GDM1 (cell line): ENCODE measurements at places on chromosomes 3 and 15.
A peak's percentile ranks its signal among the peaks of the same experiment; 100 is the strongest.

DNA sequence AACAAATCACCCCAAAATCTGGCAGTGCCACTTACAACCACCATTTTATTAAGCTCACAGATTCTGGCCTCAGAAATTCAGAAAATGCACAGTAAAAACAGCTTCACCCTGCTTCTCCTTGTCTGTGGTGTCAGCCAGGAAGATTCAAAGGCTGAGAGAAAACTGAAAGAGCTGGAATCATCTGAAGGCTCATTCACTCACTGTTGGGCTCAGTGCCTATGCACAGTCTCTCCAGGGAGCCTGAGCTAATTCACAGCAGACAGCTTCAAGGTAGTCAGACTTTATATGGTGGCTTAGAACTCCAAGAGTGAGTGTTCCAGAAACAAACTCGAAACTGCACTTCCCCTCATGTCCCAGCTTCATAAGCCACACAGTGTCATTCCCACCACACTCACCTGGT is 16.5 kb upstream of the PLOD2 start:
- DNase-seq = no peak

- no peak for DNase-seq
Measured at GRCh38 chr3:82816086-82816485, 1054.6 kb upstream of the GBE1 start.

DNA sequence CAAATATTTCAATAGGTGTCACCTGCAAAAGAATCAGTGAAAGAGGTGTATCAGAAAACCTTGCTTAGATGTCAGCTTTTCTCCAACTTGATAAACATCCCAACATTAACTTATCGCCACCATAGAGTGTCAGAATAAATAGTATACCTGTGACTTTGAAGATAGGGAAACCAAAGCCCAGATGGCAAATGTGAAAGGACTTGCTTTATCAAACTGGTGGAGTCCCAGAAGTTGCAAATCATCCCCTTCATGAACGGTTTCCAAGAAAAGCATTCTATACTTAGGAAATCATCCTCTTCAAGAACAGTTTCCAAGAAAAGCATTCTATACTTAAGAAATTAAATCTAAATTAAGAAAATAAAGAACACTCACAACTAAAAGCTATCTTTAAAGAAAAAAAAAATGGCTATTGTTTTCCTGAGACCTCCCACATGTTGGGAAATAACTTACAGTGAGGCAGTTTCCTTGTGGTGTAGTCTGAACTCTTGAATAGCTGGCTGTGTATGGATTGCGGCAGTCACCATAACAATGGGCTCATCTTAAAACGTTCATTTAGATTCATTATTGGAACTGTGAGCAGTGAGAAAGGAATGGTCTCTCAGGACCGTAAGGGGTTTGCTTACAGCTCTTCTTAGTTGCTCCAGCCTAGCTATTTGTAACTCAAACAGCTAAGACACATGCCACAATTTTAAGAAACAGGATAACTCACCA is 56.5 kb downstream of the GHSR start:
- DNase-seq = no peak

DNA sequence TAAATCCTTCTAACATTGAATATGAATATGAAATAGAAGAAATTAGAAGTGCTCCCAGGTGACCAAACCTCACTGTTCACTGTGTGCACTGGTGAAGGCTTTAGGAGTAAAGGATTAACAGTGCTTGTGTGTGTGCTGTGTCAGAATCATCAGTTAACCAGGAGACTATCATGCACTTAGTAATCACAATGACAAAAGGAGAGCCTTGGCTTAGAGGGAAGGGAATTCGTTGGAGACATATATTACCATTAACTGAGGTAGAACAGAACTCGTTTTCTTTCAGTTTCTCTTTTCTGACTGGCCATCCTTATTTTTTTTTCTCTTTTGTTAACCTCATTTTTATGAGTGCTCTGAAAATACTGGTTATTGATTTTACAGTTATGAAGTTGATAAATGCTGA is 213.3 kb upstream of the GBE1 start:
- DNase-seq = no peak

GRCh38 chr3:144119633-144120032 is 148.0 kb downstream of the DIPK2A start:
- no peak for DNase-seq

- no peak for DNase-seq
Measured at GRCh38 chr3:31932990-31933389, 48.1 kb downstream of the OSBPL10 start.

- no peak for DNase-seq
Measured at GRCh38 chr3:150238048-150238802, 169.9 kb upstream of the TSC22D2 start.

- DNase-seq = no peak
Measured at GRCh38 chr3:39015418-39015817, 36.3 kb downstream of the SCN11A start.

DNA sequence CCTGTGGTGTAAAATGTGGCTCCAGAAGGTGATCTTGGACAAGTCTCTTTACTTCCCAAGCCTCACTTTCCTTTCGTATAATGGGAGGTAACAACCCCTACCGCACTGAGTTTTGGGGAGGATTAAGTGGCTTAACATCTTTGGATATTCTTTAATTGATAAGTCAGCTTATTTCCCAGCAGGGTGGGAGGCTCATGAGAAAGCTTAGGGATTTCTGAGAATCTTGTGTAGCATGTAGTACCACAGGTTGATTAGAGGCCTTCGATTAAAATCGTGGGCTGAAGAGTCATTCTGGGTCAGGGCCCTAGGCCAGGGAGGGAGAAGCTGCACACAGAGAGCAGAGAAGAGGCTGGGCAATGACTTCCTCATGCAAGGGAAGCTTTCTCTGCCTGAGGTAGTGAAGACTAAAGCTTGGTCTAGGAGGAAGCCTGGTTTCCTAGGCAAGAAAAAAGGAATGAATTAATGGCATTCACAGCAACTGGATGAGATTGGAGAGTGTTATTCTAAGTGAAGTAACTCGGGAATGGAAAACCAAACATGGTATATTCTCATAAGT is 1.5 kb upstream of the NMNAT3 start:
- no peak for DNase-seq

GRCh38 chr3:172285844-172286243 is 162.4 kb downstream of the GHSR start:
- DNase-seq = no peak

DNA sequence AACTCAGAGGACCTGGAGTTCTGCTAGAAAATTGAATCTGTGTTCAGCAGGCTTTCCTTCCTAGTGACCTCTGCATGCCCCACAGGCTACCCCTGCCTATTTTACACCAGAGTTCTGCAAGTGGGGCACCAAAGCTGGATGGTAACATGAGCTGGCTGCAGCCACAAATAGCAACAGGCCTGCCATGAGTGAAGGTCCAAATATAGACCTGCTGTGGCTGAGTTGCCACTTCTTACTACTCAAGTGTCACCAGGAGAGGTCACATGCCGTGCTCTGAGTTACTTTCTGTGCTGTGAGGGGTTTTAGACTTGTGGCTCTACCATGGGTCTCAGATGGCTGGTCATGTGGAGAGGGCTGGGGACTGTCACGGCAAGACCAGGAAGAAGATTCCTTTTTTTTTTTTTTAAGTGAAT is at the start of gene FSD2:
FSD2 (minus strand) TSS at position 76 of the 413 bp plus-strand sequence. CDS start 18,679 bp downstream, outside the sequence.
- DNase-seq = peak; percentile 58

GRCh38 chr15:59140422-59141226 is 35.7 kb downstream of the CCNB2 start:
- DNase-seq = no peak

DNA sequence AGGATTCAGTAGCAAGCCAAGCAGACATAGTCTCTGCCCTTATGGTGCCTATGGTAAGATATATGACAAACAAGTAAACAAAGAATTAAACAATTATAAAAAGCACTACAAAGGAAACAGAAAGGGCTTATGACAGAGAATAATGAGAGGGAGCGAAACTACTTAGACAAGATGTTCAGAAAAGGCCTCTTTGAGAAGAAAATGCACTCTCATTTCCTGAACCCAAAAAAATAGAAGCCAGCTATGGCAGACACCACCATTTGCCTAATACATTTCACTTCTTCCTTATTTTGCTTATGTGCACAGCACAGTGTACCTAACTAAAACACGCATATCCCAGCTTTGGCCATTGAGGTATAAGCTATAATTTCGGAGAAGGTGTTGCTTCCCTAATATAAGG is 465.5 kb upstream of the PPP2R3A start:
- no peak for DNase-seq

DNA sequence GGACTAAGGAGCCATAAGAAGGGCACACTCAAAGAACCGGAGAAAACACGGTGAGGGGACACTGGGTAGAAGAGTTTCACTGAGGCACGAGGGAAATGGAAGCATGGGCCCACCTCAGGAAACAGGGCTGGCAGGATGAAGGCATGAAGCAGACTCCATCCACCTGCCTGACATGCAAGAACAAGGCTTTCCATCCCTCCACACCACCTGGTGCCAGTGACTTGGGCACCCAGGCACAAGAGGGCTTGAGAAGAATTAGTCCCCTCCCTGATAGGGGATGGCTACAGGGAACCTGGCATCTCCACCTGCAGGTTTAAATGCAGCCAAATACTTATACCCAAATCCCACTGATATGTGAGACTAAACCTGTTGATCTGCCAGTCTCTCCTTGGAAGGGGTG is 38.9 kb upstream of the PPP2R3A start:
- no peak for DNase-seq

- DNase-seq = no peak
Measured at GRCh38 chr3:101066711-101067129, 73.5 kb upstream of the ABI3BP start.

GRCh38 chr3:23203708-23204330 is 692 bp downstream of the UBE2E2 start:
- no peak for DNase-seq

DNA sequence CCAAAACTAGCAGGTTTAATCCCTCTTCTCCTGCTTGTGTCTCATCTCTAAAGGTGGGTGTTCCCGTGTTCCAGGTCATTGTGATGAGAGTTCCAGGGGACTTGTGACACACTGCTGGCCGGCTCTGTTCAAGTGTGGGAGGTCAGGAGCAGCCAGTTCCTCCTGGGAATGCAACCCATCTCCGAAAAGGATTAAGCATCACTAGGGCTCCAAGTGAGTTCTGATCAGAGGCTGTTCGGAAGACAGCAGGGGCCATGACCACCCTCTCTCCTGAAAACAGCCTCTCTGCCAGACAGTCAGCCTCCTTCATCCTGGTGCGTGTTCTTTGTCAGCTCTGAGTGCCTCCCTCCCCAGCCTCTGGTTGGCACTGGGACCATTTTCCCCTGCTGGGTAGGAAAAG is at the start of gene TBC1D21:
TBC1D21 (plus strand) TSS at position 109 of the 400 bp plus-strand sequence; CDS start at position 255, 146 bp downstream.
- no peak for DNase-seq

- no peak for DNase-seq
Measured at GRCh38 chr15:61731099-61731498, 329.1 kb downstream of the VPS13C start.

- no peak for DNase-seq
Measured at GRCh38 chr15:22786868-22787698, 639 bp downstream of the NIPA1 start.

- DNase-seq = no peak
Measured at GRCh38 chr15:84840741-84841429, 23.7 kb downstream of the ALPK3 start.

DNA sequence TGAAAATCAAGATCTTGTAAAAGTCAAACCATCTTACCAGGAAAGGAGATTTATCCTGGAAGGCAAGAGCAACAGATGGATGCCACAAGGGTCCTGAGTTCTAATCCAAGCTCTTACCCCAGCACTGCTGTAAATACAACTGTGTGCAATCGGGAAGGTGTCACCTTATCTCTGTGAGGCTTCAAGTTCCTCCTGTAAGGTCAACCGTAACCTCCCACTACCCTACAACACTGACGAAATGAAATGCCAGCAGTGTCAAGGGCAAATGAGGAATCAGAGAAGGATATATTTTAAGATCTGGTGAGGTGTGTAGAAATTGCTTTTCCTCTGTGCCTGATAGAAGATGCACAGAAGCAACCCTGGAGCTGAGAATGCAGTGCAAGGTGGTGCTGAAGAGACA is 207.8 kb downstream of the NTRK3 start:
- DNase-seq = no peak

GRCh38 chr15:81092559-81092902 is 41.5 kb upstream of the CFAP161 start:
- peak; percentile 33 for DNase-seq

DNA sequence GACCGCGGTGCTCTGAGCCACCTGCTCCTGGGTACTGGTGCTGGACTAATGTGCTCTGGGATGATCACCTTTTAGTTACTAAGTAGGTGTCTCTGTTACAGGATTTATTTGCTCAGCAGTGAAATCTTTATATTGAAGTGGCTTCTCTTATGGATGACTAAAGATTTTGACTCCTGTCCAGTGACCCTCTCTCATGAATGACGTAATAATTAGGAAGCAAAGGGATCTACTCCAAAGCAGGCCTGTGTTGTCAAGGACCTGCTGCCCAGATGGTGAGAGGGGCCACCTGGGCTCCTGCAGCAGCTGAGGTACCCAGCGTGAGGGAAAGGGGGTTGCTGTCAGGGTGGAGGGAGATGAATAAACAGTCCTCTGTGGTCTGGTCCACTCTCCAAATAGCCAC is 263.6 kb downstream of the GABRG3 start:
- no peak for DNase-seq

GRCh38 chr15:70355275-70355795 is 257.6 kb upstream of the TLE3 start:
- DNase-seq = no peak

DNA sequence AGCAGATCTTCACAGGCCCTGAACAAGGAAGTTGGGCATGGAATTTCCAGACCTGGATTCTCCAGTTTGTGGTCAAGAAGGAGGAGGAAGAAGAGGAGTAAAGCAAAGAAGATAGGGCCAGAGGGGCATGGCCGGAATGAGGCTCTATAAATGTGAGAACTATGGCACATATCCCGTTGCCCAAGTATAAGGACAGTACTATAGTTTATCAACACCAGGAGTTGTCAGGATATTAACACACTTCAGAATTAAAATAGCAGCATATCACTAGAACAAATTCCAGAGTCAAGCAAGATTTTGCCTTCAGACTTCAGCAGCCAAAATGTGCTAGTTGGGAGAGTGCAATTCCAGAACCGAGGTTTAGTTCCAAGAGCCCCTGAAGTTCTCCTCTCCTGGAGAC is 38.4 kb upstream of the PHLDB2 start:
- DNase-seq = no peak

GRCh38 chr3:123719862-123720453 is 135.1 kb upstream of the HACD2 start:
- DNase-seq = no peak

DNA sequence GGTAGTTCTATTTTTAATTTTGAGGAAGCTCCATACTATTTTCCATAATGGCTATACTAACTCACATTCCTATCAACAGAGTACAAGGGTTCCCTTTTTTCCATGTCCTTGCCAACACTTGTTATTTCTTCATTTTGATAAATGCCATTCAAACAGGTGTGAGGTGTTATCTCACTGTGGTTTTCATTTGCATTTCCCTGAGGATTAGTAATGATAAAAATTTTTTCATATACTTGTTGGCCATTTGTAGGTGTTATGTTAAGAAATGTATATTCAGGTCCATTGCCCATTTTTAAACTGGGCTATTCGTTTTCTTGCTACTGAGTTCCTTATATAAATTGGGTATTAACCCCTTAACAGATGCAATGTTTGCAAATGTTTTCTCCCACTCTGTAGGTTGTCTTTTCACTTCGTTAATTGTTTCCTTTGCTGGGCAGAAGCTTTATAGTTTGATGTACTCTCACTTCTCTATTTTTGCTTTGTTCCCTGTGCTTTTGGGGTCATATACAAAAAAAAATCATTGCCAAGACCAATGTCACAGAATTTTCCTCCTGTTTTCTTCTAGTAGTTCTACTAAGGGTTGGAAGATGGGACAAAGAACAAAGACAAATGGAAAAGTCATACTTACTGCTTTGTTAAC is 11.0 kb upstream of the VPS39 start:
- DNase-seq = no peak

- no peak for DNase-seq
Measured at GRCh38 chr3:171453180-171453886, 6.9 kb downstream of the TNIK start.
